Stimulated activated CD8-positive, alpha-beta memory T cell treated with anti-CD3 and anti-CD28 coated beads, Interleukin-15, amount 100 ng/mL, for 4 hours (primary cell): ENCODE measurements at places on chromosomes 13 and 19.

DNA sequence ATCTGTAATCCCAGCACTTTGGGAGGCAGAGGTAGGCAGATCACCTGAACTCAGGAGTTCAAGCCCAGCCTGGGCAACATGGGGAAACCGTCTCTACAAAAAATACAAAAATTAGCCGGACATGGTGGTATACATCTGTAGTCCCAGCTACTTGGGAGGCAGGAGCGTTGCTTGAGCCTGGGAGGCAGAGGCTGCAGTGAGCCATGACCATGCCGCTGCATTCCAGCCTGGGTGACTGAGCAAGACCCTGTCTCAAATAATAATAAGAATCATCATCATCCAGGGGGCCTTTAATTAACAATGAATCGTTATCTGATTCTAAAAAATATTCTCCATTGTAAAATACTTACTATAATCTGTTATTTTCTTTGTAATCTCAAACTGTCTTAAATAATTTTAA lies 283.4 kb downstream of the DACH1 start:
- DNase-seq, result no peak

GRCh38 chr19:10291554-10292205 lies 1.9 kb downstream of the ICAM5 start:
- DNase-seq, result no peak

GRCh38 chr13:50629497-50629896 lies 214.0 kb downstream of the DLEU7 start:
- no peak for DNase-seq

DNA sequence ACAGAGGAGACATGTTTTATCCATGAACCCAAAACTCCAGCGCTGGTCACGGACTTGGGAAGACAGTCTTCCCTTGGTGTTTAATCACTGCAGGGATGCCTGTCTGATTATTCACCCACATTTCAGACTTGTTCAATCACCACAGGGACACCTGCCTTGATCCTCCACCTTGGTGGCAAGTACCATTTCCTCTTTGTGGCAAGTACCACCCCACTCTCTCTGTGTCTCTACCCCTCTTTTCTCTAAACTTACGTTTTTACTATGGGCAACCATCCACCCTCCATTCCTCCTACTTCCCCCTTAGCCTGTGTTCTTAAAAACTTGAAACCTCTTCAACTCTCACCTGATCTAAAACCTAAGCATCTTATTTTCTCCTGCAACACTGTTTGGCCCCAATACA lies 16.8 kb downstream of the ZNF83 start:
- no peak for DNase-seq

DNA sequence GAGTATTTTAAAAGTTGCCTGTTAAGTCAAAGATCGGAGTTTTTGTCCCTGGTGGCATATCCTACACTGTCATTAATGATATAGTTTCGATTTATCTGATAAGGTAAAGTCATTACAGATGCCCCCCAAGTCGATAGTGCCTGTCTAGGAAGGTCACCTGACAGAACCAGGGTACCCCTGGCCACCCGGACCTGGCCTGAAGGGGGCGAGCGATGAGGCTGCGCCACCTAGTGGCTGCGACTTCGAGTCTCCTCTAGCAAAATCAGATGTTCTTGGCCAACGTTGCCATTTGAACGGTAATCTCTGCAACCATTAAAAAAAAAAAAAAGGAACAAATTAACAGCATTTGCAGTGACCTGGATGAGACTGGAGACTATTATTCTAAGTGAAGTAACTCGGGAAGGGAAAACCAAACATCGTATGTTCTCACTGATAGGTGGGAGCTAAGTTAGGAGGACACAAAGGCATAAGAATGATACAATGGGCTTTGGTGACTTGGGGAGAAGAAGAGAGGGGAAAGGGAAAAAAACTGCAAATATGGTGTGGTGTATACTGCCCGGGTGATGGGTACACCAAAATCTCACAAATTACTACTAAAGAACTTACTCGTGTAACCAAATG lies 565.1 kb downstream of the LIG4 start:
- DNase-seq, result no peak

DNA sequence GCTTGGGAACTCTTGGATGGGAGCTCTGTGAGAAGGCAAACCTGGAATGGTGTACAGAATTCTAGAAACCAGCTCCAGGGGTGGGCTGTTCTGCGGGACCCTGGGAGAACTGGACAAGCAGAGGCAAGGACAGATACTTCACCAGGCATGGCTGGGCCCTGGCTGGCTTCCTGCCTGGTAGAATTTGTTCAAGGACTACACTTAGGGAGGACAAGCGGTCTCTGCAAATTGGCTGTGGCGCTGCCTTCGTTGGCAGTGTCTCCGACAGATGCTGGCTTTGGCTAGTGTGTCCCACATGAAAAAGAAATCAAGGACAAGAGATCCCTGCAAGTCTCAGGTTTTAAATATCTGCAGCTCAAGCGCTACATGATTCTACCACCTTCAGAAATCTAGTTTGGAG lies 12.4 kb downstream of the CEBPG start:
- no peak for DNase-seq

DNA sequence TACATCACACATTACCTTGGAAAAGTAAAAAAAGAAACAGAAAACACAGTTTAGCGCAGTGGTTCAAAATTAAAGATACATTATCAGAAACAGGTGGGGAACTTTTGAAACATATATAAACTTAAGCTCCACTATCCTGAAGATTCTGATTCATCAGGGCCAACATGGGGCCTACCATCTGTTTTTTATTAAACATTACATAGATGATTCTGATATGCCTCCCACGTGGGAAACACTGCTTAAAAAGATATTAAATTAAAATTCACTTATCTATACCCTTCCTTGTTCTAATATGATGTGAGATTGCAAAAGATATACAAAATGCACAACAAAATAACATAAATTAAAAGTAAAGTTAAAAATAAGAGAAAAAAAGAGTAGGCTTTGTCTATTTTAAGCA lies 125.0 kb downstream of the VWA8 start:
- no peak for DNase-seq

GRCh38 chr13:110450941-110451730 lies 110.4 kb downstream of the RAB20 start:
- DNase-seq, result no peak

GRCh38 chr19:52296400-52296772 lies 583 bp upstream of the ZNF480 start:
- no peak for DNase-seq

- no peak for DNase-seq
Measured at GRCh38 chr19:7349961-7350711, 1.4 kb downstream of the ARHGEF18 start.

GRCh38 chr13:41463838-41464602 lies 6.7 kb downstream of the RGCC start:
- DNase-seq, result no peak

DNA sequence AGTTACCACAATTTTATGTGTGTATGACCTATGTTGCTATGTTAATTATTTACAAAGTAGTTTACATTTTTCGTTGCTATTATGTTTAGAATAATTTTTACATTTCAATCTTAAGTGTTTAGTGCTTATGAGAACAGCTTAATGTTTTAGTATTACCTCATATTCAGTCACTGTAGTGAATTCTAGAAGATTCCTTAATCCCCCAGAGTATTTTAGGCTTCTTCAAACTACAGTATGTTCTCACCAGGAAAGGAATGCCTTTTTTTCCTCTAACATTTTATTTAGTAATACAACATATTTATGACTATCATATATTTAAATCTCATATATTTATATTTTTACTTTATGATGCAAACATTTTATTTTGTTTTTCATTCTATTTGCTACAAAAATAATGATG lies 612.1 kb upstream of the KLHL1 start:
- no peak for DNase-seq

DNA sequence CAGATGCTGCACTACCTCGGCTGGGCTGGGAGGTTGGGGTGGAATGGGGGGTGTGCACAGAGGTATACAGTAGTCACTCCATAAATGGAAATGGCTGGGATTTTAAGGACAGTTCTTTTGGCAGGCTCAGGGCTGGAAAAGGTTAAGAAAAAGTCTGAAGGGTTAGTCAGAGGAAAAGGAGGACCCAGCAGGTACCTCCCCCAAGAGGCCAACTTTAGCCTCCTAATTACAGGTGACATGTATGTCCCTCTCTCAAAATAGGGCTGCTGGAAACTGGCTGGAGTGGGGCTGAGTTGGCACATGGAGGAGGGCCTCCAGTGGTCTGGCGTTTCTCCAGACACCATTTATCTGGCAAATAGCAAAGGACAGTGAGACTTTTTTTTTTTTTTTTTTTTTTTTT lies 994 bp downstream of the CCDC194 start:
- DNase-seq, result no peak

- no peak for DNase-seq
Measured at GRCh38 chr19:38395381-38396114, 7.1 kb downstream of the SPRED3 start.

GRCh38 chr13:38707460-38707859 lies 20.6 kb downstream of the FREM2 start:
- DNase-seq, result no peak

- no peak for DNase-seq
Measured at GRCh38 chr13:93226065-93226622, 463 bp upstream of the GPC6 start.

DNA sequence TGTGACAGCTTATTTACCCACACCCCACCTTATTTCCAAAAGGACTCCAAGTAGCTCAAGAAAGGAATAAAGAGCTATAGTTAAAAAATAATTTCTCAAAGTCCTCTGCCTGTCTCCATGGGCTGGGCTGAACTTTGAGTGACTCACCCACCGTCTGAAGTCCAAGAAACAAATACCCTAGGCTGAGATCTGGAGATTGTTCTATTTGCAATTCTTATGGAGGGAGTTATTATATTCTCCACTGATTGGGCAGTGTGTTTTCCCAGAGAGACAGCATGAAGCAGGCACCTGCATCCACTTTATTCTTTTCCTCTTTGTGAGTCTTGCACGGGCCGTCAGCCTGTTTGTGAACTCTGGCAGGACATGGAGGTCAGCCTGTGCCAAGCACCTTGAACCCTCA lies 63.2 kb downstream of the SHISA2 start:
- no peak for DNase-seq

- no peak for DNase-seq
Measured at GRCh38 chr19:41707502-41707812, 969 bp upstream of the CEACAM5 start.
